ENCODE measurements at places on chromosomes 12 and 14.

DNA sequence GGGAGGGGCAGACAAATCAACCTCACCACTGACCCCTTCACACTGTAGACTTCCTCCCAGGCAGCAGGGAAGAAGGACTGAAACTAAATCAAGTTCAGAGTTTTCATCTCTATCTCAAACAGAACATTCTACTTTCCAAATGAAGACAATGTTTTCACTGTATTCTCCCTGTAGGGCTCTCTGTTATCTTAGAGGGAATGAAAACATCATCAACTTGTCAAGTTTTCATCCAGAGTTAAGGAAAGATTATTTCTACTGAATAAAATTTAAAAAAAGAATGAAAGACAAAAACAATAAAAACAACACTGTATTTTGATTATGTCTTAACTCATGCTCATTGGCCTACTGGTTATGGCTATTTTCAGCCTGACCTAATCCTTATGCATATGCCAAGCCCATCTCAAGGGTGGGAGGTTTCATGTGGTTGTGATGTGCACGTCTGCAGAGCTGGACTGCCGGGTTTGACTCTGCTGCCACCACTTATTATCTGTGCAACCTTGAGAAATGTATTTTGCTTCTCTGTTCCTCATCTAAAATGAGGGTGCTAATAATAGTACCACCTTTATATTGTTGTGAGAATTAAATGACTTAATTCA is 152.0 kb upstream of the AVPR1A start:
- no peak for DNase-seq

DNA sequence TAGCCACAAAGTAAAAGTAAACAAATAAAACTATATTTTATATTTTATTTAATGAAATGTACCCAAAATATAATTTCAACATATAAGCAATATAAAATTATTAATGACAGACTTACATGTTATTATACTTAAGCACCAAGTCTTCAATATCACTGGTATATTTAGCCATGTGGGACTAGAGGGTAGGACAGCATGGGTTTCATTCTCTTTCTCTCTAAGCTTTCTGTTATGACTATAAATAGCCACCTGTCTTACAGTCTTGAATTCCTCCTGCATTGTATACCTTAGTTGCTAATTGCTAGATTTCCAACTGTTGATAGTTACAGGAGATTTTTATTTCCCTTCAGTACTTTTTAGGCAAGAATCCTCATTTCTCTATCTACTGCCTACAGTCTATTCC is 63.1 kb upstream of the LIN7A start:
- DNase-seq = no peak

DNA sequence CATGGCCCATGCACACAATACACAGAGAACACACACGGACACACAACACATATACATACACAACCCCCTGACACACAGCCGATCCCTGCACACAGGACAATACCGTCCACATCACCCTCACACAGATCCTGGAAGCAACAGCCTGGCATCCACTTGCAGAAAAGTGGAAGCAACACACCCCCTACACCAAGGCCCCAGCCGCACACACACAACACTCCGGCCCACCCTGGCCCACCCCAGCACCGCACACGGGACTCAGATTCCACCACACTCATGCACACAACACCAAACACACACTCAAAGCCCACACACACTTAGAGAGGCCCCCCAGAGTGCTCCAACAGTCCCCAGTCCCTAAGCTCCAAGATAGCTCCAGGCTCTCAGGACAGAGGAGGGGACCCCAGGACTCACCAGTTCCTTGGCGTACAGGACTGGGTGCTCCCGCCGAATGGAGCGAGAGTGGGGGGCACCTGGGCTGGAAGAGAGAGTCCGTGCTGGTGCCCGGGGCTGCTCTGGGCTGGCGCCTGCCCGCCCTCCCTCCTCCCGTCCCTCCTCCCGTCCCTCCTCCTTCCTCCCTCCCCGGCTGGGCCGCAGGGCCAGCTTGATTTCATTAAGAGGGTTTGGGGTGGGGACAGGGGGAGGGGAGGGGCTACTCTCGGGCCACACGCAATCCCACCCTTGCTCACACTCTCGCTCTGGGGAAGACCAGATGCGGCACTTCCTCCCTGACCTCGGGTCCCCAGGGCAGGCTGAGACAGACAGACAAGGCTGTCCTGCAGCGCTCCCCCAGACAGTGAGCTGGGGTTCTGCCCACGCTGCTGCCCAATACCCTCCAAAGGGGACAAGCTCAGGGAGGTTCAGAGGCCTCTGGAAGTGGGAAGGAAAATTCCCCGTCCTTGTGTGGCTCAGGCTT is at the start of gene TMEM119:
Gene TMEM119, minus strand, starts transcription at position 526 of the 913 bp plus-strand sequence. CDS start 5,701 bp downstream, outside the sequence.
- DNase-seq = no peak

- no peak for DNase-seq
Observed at GRCh38 chr14:104799244-104800014, 1.5 kb upstream of the ZBTB42 start.

GRCh38 chr14:77988096-77988870 is 181.9 kb upstream of the NRXN3 start:
- no peak for DNase-seq

- no peak for DNase-seq
Observed at GRCh38 chr12:128325646-128326045, 58.7 kb downstream of the TMEM132C start.

DNA sequence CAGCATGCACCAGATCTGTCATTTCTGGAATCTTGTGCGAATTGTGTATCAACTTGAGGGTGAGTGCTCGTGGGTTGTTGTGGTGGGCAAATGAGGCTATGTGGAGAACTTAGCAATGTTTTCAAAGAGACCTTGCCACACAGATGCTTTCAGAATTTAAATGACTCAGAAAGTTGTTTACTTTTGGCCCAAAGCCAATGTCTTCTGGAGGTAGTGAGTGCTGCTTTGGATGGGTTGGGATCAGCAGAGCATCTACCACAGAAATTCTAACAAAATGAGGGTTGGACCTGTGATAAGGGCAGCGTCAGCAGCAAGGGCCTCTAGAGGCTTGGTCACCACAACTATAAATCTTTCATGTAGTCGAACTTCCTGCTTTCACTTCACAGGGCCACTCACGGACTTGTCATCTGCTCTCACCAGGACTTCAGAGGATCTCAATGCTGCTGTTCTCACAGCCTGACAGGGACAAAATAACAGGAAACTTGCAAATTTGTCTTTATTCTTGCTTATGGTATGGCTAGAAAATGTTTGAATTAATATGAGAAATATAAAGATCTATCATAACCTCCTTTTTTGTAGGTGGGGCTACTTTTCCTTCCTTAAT is 111.4 kb downstream of the DACT1 start:
- no peak for DNase-seq

GRCh38 chr14:50093496-50093895 is 22.9 kb downstream of the VCPKMT start:
- DNase-seq = no peak

DNA sequence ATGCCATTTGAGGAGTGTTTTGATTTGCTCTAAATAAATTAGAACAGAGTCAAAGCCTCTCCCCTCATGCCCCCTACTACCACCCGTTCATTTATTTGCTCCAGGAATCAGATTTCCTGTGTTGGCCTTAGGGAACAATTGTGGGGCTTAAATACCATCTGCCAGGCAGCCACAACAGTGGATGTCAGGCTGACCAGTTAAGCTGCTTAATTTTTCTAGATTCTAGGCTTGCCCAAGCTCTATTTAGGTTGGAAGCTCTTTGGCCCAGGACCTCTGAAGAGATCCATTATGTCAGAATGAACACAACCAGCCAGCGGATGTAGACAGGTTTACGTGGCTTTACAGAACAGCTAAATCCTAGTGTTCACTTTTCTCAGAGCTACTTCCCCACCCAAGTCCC is 1.0 kb upstream of the TIMELESS start:
- no peak for DNase-seq

DNA sequence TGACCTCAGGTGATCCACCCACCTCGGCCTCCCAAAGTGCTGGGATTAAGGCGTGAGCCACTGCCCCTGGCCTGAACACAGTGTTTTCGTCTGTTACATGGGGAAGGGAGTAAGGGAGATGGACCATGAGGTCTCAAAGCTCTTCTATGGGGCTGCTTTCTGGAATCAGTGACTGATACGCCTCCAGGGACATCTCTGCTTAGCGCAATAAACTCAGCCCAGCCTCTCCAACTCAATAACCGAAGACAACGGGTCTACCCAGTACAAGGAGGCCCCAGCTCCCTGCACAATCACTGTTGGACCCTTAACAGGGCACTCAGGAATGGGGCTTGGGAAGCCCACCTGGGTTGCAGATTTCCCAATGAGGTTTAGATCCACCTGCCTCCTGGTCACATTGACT is 42.6 kb upstream of the CHGA start:
- no peak for DNase-seq

DNA sequence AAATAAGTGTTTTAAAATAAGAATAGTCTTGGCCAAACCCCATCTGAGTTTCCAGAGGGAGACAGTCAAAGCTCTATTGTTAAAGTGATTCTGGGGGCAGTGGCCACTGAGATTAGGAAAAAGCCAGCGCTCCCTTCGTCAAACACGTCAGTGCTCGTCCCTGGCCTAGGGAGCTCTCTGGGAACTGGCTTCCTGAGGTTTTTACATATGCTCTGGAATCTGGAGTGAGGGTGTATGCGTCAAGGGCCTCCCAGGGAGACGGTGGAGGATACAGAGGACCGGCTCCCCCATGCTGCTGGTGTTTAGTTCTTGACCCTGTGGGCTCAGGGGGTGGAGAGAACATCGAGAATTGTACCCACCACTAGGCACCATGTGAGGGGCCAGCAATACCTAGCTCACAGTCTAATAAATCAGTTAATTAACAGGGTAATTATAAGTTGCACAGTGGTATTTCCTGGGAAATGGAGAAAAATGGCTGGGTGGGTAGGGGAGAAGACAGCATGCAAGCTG is 87.0 kb downstream of the SLC25A47 start:
- no peak for DNase-seq
